ENCODE measurements at places on chromosomes 16 and 17.

DNA sequence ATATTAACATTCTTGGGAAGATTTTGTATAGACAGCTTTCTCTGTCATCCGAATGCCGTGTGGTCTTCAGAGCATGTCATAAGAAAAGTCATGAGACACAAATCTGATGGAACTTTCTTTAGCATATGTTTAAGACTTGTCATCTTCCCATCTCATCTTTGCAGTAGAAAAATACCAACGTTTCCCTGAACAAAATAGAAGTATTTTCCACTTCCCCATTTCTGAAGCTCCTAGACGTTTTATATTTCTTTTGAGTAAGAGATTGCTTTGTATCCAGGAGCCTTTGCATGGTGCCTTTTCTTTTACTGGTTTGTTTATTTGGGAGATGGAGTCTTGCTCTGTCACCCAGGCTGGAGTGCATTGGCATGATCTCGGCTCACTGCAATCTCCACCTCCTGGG lies 235.1 kb downstream of the PRKCA start:
- DNase-seq, result no peak

DNA sequence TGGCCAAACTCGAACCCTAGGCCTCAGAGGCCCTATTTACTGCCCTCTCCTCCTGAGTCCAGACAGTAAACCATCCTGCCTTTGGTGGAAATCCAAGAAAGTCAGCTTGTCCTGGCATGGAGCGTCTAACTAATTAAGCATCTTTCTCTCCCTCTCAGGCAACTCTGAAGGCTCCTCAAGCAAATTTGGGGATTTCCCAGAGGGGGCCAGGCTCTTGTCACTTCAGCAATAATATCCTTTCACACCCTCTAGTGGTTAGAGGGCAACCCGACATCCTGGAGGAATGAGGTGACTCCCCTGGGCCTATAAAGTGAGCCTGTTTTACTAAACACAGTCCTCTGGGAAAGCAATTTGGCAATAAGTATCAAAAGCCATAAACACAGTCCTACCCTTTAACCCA lies 60.4 kb downstream of the NOG start:
- DNase-seq, result peak; percentile 32

GRCh38 chr16:35425270-35425669 lies 1965.9 kb downstream of the TP53TG3F start:
- no peak for DNase-seq

GRCh38 chr16:54426553-54426849 lies 139.9 kb upstream of the IRX3 start:
- no peak for DNase-seq

GRCh38 chr16:2857451-2858244 lies at the start of gene PRSS22:
PRSS22 (minus strand) TSS chr16:2858170; CDS start chr16:2858104, 66 bp downstream.
- DNase-seq, result no peak

GRCh38 chr17:34254651-34255380 lies at the start of gene CCL2:
CCL2 (plus strand) TSS chr17:34255285; CDS start chr17:34255350, 65 bp downstream.
- DNase-seq, result no peak

GRCh38 chr16:82016964-82017363 lies 5.7 kb upstream of the SDR42E1 start:
- no peak for DNase-seq

DNA sequence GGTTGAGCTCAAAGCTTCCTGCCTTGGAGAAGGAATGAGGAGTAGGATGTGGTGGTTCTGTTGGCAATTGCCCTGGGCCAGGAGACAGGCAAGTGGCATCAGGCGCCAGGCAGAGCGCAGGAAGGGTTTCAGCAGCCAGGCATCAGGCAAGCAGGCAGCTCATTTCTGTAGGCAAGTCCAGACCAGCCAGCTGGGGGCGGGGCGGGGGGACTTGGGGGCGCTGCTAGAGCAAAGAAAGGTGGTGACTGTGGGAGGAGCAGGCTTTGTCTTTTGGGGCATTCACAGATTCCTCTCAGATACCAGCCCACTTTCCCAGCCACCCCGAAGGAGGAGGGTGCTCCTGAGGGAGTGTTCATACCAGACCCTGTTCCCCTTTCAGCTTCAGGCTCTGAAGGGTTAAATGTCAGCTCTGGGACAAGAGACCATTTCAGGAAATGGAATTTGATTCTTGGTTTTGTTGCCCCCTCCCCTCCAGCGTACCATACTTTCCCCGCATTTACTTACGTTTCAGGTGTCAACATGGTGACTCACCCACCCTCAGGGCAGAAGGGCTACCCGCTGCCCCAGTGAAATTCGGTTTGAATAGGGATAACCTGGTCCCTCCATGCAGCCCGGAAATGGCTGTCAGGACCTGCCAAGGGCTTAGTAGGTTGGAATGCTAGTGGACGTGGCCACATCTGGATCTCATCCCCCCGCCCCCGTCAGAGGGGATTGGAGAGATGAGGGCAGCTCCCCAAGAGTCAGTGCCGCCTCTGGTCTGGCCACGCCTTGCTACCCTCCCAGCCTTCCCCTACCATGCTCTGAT lies 13.2 kb downstream of the NGFR start:
- no peak for DNase-seq

DNA sequence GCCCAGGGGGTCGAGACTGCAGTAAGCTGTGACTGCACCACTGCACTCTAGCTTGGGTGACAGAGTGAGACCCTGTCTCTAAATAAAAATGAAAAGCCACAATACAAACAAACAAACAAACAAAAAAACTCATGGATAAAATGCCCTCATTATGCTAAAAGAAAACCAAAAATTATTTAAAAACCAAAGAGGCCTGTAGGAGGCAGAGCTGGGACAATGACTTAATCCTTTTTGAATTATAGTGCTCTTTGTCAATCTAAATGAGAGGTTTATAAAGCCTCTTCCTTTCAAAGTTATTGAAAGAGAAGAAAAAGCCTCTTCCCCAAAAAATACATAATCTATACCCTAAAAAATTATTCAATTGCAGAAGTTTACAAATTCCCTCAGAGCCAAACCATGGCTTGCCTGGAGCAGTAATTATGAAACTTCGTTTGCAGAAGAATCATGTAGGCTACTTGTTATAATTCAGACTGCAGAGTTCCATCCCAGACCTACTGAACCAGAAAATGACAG lies 18.5 kb downstream of the CRLF3 start:
- DNase-seq, result no peak
